ENCODE measurements at places on chromosomes 2 and 18. TPM values are rescaled to one million over a fixed set of nuclear protein-coding genes. Genes with fewer than 3 reads are reported as not detected.

The REG3G gene
- total RNA-seq, result not detected

The POU3F3 gene
- not detected for total RNA-seq

The ZSWIM2 gene
- not detected for total RNA-seq

The GATA6 gene
- not detected for total RNA-seq

The MARCO gene
- not detected for total RNA-seq

The ZNF892 gene
- total RNA-seq, result 3.1 TPM

The CYTIP gene
- total RNA-seq, result 304 TPM

The CCDC74B gene
- total RNA-seq, result 1.4 TPM

The TBR1 gene
- not detected for total RNA-seq

Measured in activated naive CD8-positive, alpha-beta T cell treated with anti-CD3 and anti-CD28 coated beads for 36 hours (primary cell).